Hematopoietic multipotent progenitor cell (in vitro differentiated cells): ENCODE measurements at places on chromosomes 3 and 15.

DNA sequence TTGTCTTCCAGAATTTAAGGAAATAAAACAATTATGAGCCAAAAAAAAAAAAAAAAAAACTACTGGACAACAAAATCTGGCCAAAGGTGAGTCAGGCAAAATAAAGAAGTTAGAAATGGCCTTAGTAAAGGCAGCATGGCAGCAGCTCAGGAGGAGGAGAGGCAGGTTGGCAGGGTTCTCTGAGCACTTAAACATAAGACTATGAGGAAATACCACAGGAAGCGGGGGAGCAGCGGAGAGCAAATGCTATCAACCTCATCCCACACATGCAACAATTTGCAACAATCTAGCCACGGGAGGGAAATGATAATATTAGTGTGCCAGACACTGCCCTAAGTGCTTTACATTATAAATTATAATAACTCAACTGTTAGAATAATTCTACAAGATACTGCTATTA is 247.3 kb upstream of the NSMCE3 start:
- no peak for DNase-seq

DNA sequence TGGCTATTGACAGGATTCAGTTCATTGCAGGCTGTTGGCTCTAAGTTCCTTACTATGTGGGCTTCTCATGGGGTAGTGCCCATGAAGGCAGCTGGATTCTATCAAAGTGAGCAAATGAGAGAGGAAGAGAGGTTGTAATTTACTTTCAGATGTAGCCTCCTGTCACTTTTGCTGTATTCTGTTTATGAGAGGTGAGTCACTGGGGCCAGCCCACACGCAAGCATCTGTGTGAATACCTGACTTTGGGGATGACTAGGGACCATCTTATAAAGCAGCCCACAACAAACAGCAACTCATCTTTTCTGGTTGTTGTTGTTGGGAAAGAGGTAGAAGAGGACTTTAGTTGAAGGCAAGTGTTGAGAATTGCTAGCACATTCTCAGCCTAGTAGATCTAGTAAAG is 506.3 kb upstream of the GRM7 start:
- no peak for DNase-seq

GRCh38 chr3:65098400-65098799 is 410.6 kb upstream of the ADAMTS9 start:
- no peak for DNase-seq

DNA sequence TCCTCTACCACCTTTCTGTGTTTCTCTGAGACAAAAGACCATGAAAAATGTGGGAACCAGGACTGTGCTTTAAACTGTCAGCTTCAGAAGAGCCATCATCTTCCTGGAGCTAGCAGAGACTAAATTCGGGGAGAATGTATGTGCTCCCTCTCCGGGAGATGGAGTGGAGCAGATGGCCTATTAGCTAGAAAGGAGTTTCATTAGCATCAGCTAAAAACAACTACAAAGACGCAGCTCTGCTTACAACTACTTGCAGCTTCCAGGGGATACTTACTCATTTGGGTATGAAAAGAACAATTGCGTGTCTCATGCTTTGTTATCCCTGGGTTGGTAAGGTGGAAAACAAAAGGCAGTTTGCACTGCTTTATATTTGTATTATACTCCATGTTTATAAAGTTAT is 159.6 kb downstream of the MFSD1 start:
- no peak for DNase-seq

- no peak for DNase-seq
Measured at GRCh38 chr15:93028632-93029213, 60.3 kb downstream of the RGMA start.

DNA sequence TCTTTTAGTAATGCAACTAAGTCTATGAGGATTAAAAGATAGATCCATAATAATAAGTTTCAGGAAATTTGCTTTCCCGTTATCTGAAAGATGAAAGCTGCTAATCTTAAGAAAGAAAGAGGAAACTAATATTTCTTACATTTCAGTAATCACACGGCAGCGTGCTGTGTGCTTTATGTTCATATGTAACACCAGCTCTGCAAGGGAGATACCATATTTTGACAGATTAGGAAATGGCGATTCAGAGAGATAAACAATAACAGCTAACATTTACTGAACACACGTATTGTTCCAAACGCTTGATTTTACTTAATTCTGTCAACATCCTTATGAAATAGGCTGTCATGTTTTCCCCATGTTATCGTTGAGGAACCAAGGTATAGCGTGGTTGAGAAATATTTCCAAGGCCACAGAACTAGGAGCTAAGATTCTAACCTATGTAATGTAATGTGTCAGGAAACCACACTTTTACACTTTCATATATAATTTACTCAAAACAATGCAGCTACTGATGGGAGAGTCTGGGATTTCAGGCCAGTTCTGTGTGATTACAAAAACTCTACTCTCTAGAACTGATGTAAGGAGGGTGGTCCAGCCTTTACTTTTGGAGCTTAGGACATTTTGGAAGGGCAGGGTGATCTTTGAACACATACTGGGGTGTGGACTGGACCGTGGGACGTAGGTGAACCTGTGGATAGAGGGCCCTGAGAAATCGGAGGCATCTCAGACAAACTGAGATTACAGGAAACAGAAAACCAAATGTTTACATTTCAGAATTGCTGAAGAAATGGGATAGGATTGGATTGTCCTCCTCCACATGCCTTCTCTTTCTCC is 100.6 kb downstream of the IL1RAP start:
- no peak for DNase-seq

- no peak for DNase-seq
Measured at GRCh38 chr3:74003734-74004133, 379.0 kb upstream of the PDZRN3 start.

- DNase-seq = no peak
Measured at GRCh38 chr15:41416128-41416741, 660 bp upstream of the RTF1 start.
